ENCODE measurements at places on chromosomes 16 and 17.

DNA sequence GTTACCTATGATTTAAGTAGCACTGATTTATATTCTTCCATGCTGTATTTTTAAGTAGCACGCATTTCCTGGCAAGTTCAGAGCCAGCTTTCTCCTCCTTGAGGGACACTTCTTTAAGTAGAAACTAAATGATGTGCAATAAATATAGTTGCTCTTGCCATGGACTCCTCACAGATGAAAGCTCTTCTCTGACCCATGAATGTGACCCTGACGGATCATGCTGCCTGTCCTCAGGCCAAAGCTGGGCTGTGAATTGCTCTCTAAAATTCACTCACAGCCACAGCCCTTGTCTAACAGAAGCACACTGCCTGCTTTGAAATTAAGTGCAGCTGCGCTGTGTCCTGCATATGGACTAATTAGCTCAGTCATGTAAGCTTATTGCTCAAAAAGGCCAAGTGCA lies 438.8 kb downstream of the PMP22 start:
- no peak for DNase-seq

GRCh38 chr17:50909765-50910605 lies 43.8 kb upstream of the TOB1 start:
- DNase-seq: peak; percentile 71

GRCh38 chr17:2682176-2682938 lies 29.2 kb downstream of the CLUH start:
- DNase-seq: no peak

DNA sequence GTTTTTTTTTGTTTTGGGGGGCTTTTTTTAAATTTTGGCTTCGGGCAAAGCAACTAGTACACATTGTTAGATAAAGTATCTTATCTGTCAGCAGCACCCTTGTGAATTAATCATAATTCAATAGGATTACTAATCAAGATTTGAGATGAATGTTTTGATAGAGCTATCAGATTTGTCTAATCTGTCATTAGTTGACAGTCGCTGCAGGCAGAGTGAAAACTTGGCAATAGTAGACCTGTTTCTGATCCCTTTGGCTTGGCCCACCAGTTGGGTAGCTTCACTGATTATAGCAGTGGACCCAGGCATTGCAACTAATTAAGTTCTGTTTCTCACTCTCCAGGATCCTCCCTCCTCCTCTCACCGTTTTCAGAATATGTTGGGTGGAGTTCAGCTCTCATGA lies 258.6 kb downstream of the IRX3 start:
- DNase-seq: no peak

GRCh38 chr16:25875956-25876598 lies 184.3 kb downstream of the HS3ST4 start:
- no peak for DNase-seq
